ENCODE measurements at places on chromosomes 13 and 19.
A peak's percentile ranks its signal among the peaks of the same experiment; 100 is the strongest.

DNA sequence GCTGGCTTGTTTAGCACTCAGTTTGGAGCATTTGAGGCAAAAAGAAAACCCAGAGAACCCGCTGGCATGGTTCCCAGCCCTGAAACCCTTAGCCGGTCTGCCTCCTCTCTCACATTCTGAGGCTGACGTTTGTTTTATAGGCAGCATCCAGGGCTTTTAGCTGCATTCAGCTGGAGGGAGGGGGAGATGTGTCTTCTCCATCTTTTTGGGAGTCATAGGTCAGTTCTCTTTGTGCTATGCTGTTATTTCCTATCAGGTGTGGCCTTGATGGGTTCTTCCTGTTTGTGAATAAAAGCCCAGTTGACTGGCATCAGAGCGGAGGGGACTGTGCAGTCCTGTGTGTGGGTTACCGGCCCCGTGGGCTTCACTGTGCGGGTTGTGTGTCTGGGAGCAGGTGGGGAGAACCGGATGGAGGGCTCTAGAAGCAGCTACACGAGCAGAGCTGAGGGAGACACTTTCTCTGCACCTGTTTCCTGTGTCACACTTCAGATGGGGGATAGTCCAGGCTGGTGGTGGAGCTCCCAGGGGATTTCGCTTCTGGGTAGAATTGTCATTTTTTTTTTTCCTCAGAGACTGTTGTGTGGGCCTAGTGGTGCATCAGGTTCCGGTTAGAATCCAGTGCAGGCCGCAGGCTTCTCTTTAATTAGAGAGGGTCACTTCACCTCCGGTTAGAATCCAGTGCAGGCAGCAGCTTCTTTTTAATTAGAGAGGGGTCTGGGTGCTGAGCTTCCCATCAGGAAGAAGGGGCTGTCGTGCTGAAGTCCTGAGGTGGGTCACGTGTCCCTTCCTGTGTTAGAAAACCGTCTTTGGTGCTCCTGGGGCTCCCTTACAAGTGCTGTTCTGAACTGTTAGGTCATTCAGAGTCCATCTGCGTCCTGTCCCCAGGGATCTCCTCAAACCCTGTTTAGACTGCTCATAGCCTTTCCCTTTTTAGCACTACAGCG, 69.6 kb downstream of the ARHGEF7 start:
- no peak for DNase-seq

GRCh38 chr13:23357349-23357748, 76.2 kb downstream of the SACS start:
- DNase-seq = no peak

- peak; percentile 54 for DNase-seq
These were observed 12.5 kb downstream of the PTPRH start for GRCh38 chr19:55196803-55197202.

- no peak for DNase-seq
These were observed 2.0 kb downstream of the CGB3 start for GRCh38 chr19:49022116-49022515.

DNA sequence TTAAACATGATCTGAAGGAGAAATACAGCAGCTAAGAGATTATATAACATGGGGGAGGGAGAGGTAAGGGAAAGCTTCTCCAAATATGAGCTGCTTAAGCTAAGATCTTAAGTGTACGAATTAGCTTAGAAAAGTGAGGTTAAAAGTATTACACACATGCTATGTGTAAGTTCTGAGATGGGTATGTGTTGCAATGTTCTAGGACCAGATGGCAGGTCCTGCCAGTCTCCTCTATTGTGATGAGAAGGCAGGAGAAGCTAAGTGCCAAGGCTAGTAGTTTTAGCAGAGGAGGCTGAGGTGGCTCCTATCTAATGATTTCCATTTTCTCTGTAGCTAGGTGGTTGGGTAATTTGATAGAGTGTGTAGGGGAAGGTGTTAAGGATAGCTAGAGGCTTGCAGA, 57.6 kb downstream of the MICU2 start:
- no peak for DNase-seq

GRCh38 chr13:98537306-98537705, 39.6 kb downstream of the STK24 start:
- DNase-seq = no peak

GRCh38 chr19:1503089-1503924, 9.5 kb downstream of the ADAMTSL5 start:
- peak; percentile 74 for DNase-seq

GRCh38 chr13:27281420-27281819, 10.8 kb downstream of the RASL11A start:
- peak; percentile 27 for DNase-seq

DNA sequence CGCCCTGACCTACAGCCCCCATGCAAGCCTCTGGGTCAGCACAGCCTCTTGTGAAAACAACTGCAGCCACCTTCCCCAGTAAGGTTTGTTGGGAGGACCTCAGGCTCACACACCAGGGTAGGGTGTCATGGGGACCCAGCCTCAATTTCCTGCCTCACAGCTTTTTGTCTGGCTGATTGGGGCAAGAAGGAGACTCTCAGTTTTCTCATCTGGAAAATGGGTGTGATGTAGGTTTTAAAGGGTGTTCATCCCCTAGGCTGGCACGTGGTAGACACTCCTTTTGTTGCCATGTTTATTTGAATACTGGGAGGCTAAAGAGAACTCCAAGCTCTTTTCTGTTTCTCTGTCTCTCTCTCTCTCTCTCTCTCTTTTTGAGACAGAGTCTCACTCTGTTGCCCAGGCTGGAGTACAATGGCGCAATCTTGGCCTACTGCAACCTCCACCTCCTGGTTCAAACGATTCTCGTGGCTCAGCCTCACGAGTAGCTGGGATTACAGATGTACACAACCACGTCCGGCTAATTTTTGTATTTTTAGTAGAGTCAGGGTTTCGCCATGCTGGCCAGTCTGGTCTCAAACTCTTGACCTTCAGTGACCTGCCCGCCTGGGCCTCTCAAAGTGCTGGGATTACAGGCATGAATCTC, 18.2 kb upstream of the PLAUR start:
- no peak for DNase-seq

DNA sequence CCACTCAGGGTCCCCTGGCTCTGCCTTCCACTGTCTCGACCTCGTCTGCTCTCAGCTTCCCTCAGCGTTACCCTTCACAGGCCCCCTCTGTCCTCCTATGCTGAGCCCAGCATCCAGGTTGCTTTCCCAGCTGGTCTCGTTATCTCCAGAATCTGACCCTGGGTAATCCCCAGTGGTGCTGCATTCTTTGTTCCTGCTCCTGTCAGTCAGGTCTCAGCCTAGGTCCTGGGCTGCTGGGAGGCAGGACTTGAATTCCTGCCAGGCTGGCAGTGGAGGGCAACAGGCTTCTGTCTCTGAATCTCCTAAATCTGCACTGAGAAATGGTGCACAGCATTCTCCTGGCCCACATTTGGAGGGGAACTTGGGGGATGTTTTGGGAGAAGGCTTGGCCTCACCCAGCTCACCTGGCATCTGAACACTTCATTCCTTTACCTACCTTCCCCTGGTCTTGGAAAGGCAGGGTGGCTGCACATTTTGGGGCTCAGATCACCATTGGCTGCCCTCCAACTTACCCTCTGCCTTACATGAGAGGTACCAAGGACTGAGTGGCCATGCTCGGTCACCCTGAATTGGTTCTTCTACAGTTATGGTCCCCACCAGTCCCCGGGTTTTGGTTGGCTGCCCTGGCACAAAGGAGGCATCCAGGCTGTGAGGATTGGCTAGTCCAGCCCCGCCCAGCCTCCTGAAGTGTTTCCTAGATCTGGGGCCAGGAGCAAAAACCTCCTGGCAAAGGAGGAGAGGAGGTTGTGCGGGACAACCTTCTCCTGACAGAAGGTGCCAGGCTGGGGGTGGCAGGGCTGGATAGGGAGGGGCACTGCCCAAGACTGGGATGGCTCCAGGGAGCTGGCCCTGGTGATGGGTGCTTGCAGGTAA, at the start of gene CYP4F8:
Gene CYP4F8 (plus strand): TSS at position 712 of the 873 bp plus-strand sequence. CDS start 399 bp downstream, outside the sequence.
- DNase-seq = no peak

GRCh38 chr19:49442354-49442753, 1.0 kb upstream of the SLC17A7 start:
- no peak for DNase-seq

- no peak for DNase-seq
These were observed 13.8 kb downstream of the DEDD2 start for GRCh38 chr19:42203700-42204099.

- DNase-seq = peak; percentile 75
These were observed 7.5 kb downstream of the ZNF610 start for GRCh38 chr19:52343548-52343947.
